ENCODE measurements at places on chromosomes 3 and 15.

DNA sequence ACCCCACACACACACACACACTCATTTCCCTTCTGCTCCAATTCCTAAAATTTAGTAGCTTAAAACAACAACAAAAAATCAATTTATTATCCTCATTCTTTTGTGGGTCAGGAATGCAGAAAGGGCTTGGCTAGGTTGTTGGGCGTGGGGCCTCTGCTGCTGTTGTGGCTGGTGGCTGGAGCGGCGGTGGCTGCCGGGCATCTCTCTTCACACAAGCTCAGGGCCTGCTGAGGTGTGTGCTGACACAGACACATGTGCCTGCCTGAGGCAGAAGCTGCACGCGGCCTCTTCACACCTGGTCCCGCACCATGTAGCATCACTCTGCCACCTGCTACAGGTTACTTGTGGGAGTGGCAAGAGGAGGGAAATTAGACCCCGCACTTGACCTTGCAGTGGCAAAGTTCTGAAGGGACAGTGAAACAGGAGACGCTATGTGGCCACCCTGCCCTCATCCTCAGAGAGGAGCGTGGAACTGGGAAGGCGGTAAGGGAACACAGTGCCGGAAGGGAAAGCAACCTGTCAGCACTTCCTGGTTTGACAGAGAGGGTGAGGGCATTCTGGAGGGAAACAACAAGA, 64.0 kb upstream of the PRR20G start:
- DNase-seq: no peak

DNA sequence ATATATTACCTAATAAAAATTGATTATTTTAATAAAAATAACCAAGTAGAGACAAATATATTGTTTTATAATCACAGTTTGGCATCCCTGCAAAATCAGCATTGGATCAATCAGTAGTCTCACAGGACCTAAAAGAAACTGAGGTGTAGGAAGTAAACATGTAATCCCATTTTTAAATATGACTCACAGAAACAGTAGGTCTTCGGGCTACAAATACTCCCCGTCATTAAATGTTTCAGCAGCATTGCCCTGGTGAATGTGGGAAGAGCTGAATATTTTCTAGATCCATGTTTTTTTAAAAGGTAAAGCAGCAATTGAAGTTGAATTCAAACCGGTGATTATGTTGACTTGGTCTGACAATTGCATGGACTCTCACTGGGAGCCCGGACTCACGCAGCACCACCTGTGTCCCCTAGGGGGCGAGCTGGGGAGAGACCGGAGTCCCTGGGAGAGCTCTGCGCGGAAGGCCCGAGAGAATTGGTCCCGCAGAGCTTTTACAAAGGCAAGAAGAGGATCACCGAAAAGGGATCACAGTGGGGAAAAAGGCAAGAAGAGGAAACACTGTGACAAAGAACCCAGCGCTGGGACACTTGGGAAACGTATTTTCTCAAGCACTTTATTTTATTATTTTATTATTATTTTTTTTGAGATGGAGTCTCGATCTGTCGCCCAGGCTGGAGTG, 17.2 kb upstream of the USP3 start:
- peak; percentile 91 for DNase-seq

GRCh38 chr15:85730001-85730820, 64.5 kb downstream of the KLHL25 start:
- no peak for DNase-seq

DNA sequence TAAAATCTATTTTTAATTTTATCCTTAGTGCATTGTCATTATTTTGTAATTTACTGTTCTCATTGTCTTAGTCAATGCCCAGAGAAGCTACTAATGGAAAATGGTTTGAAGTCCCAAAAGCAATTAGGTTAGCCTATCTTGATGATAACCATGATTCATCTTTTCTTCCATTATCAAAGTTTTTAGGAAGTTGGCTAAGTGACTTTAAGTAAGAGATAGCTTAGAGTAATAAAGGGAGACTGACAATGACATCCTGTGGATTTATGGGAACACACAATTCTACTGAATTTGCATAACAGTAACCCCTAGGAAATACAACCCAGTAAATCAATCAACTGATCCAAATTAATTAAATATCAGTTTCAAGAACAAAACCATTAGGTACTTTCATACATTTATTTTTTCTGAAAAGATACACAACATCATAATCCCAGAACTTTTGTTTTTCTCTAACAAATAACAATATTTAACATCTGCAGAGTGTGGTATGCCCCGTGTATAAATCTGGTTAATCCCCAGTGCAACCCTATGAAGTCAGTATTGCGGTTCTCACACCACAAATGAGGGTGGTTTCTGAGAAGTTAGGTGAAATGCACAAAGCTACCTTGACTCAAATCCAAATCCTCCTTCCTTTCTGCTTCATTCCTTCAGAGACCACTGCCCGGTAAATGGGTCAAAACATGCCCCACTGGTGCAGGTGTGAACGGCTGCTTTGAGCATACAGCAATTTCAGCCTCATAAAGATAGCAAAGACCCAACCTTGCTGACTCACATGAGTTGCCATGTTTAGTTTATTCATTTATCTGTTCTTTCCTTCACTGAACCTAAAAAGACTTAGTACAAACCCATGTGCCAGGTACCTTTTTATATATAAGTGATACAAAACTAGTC, 202.1 kb downstream of the TBL1XR1 start:
- no peak for DNase-seq

- no peak for DNase-seq
Observed at GRCh38 chr3:76300746-76301145, 515.4 kb upstream of the ZNF717 start.

DNA sequence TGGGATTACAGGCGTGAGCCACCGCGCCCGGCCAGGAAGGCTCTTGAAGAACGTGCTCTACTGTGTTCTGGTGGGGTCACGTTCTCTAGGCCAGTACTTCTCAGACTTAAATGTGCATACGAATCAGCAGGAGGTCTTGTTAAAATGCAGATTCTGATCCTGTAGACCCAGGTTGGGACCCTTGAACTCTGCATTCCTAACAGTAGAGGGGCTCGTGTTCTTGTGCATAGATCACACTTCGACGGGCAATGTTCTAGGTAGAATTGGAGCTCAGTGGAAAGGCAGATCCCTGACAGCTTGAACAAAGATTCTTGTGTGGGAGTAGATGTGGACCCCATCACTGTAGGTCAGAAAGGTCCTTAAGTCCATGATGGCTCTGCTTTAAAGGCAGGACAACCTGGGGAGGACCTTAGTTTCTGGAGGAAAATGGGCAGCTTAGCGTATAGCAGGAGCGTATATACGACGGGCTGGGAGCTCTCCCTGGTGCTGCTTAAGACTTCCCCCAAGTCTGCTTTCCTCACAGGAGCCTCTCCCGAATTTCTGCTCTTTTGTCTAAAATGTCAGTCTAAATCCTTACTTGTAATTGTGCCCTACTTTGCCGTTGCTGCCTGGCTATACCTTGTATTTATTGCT, 16.9 kb upstream of the FAM81A start:
- DNase-seq: peak; percentile 73

DNA sequence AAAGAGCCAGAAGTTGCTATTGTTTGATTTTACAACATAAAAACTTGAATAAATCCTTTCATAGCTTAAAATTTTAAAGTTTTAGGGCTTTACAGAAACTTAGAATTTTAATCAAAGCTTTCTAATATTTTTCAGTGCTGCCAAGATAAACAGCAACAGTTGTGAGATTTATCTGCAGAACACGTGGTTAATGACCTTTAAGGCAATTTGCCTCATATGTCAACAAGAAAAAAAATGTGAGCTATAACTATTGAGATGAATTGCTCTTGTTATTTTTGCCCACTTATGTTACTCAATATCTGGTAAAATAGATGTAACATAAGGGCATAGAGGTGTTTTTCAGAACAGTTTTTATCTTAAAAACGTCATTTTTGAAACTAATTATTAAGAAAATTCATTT, 96.7 kb upstream of the NECTIN3 start:
- no peak for DNase-seq

DNA sequence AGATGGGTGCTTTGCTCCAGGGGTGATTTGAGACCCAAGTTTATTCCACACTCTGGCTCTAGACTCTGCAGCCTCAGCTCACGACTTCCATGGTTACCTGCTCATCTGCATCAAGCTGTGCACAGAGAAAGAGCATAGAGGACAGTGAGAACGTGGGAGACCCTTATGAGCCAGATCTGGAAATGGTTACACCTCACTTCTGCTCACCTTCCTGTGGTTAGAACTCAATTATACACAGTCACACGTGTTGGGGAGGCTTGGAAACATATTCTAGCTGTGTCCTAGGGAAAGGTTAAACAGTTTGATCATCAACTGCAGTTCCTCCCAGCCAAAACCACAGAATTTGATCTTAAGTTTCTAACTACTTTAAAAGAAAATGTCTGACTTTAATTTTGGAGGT, 1.8 kb downstream of the FETUB start:
- DNase-seq: no peak

GRCh38 chr15:89118481-89118989, 30.3 kb downstream of the ABHD2 start:
- no peak for DNase-seq

DNA sequence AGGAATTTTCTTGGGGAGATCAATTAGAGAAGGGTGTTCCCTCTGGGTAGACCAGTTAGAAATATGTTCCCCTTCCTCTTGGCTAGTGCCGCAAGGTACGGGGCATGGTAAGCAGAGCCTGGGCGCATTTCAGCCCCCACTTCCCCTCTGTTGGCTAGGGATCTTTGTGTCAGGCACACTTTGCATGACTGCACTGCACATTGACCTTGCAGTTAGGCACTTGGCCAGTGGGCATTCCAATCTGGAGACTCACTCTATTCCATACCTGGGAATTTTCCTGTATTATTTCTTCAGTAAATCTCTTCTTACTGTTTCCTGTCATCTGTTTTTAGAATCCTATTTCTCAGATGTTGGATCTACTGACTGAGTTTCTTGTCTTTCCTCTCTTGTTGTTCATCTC, 30.0 kb upstream of the CACNA1D start:
- DNase-seq: no peak

DNA sequence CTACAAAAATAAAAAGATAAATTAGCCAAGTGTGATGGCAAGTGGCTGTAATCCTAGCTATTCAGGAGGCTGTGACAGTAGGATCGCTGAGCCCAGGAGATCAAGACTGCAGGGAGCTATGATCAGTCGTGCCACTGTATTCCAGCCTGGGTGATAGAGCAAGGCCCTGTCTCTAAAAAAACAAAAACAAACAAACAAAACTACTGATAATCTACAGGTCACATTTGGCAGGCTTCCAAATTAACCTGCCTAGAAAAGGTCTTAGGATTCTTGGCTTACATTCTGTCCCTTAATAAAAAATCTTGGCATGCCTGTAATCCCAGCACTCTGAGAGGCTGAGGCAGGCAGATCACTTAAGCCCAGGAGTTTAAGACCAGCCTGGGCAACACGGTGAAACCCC, 33.4 kb upstream of the SETD2 start:
- no peak for DNase-seq

GRCh38 chr3:141737093-141737492, 1.0 kb upstream of the RNF7 start:
- DNase-seq: no peak

GRCh38 chr3:109784852-109785631, 447.7 kb upstream of the DPPA4 start:
- DNase-seq: no peak

DNA sequence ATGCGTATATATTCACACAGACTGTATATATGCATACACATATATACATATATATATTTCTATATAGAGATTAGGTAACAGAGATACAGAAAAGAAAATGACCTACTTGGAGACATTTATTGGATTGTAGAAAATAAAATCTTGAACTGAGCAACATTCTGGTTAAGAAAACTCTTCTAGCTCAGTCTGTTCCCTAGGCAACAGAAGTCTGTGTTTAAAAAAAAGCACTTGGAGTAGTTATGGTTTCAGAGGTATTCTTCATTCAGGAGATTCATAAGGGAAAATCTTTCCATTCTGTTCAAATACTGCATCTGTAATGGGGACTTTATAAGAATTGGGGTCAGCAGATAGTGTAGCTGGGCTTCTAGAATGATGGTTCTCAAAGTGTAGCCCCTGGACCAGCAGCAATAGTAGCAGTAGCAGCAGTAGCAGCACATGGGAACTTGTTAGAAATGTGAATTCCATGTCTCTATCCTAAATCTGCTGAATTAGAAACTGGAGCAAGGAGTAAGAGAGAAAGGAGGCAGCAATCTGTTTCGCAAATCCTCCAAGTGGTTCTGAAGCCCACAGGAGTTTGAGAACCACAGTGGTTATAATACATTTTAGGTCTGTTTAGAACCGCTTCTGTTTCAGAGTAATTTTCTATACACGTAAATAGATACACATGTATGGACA, 112.8 kb upstream of the TMEM108 start:
- DNase-seq: no peak

DNA sequence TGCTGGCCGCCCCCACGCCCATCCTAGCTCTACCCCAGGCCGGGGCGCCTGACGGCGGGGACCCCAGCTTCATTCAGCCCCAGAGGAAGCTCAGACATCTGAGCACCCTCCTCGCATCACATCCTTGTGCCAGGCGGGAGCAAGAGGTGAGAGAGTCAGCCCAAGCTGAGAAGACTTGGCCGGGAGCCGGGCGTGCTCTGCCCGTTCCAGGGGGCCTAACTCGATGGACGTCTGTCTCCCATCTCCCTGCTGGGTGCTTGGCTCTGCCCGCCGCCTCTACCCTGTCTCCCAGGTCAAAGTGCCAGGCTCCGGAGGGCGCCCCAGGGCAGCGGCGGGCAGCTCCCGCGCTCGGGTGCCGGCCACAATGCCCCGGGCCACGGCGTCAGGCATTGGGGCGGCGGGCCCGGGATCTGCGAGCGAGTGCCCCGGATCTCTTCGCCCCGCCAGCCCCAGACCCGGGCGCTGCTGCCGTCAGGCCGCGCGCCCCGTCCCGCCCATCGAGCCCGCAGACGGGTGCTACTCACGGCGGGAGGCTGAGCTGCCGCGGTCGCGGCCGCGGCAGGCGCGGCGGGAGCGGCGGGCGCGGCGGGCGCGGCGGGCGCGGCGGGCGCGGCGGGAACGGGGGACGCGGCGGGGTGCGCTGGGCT, 388 bp downstream of the DAPK2 start:
- DNase-seq: no peak

GRCh38 chr15:68183616-68184315, 21.4 kb downstream of the CALML4 start:
- no peak for DNase-seq

GRCh38 chr3:42723219-42723618, 20.6 kb upstream of the HHATL start:
- peak; percentile 15 for DNase-seq

GRCh38 chr3:59451800-59452746, 402.2 kb upstream of the CFAP20DC start:
- no peak for DNase-seq

GRCh38 chr3:193938613-193939012, 197.3 kb upstream of the HES1 start:
- DNase-seq: no peak

GRCh38 chr15:55750706-55751105, 7.8 kb upstream of the PRTG start:
- DNase-seq: peak; percentile 24

DNA sequence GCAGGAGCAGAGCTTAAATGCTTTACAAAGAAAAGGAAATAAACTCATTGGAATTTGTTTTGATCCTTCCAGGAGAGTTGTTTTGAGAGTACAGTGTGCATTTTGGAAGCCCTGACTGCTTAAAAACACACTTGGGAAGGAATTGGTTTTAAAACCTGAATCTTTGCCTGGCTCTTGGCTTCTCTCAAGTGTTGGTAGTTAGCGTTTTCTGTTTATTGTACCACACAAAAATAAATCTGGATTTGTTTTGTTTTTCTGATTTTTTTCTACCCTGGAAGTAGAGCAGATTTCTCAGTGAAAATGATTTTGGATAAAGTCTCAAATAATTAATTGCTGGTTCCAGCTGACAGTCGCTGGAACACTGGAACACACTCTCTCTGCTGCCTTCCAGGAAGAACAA, 90.6 kb downstream of the CHST2 start:
- no peak for DNase-seq

- no peak for DNase-seq
Observed at GRCh38 chr3:129911261-129911861, 17.9 kb upstream of the TMCC1 start.
